RCC 7860 (cell line): ENCODE measurements at places on chromosomes 12 and 14.

DNA sequence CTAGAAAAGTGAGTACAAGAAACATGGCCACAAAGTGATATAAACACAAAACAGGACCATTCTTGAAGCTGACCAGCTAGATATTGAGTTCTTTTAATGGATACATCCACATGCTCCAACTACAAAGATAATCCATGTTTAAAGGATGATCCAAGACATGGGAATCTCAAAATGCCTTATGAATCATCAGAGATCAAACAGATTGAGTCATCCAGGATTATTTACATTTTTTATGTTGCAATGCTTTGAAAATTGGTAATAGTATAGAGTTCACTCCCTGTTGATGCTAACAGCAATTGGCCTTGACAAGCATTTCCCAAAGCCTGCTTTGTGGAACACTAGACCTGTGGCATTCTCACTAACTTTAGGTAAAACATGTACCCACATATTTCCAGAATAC lies 293.0 kb upstream of the TBX3 start:
- no peak for DNase-seq

DNA sequence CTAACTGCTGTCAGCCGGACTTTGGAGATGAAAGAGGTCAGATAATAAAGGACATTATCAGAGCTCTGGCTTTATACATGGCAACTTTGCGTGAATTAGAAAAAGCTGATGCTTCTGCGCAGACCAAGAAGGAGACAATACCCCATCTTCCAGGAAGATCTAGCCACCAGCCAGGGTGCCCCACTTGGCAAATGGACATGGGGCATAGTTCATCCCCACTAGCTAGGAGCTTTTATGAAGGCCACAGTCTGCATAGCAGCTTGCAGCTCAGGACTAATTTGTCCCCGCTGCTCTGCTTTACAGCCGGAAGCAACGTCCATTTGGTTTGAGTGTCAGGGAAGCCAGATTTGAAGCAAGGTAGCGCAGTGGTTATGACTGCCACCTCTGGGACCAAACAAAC lies 101.0 kb downstream of the TMEM132C start:
- DNase-seq: no peak

DNA sequence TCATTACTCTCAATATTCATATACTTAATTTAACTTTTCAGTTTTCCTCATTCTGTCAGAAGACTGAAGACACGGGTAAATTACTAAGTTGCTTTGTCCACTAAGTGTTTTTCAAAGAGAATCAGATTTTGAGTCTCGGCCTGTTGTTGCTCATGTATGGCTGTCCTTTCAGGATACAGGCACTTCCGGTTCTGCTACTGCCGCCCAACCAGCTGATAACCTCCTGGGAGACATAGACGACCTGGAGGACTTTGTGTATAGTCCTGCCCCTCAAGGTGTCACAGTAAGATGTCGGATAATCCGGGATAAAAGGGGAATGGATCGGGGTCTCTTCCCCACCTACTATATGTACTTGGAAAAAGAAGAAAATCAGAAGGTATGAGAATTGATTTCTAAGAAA lies 28.3 kb upstream of the TEAD4 start:
- DNase-seq: no peak

- DNase-seq: no peak
Measured at GRCh38 chr14:22047115-22047514, 373.5 kb upstream of the OR4E1 start.

DNA sequence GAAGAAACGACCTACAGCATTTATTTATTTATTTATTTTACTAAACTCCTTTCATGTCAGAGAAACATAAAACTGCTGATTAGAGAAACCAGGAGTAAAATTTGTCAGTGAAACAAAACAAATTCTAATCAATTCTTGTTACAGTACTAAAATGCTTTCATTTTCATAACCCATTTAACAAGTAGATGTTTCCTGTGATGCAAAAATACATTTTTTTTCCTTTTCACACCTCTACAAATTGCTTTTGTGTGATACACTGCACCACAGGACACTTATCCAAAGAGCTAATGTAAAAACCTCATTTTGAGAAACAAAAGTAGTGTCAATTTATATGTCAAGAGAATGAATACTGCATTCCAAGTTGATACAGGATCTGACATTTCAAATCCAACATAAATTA lies 155.1 kb downstream of the SYT1 start:
- DNase-seq: no peak

DNA sequence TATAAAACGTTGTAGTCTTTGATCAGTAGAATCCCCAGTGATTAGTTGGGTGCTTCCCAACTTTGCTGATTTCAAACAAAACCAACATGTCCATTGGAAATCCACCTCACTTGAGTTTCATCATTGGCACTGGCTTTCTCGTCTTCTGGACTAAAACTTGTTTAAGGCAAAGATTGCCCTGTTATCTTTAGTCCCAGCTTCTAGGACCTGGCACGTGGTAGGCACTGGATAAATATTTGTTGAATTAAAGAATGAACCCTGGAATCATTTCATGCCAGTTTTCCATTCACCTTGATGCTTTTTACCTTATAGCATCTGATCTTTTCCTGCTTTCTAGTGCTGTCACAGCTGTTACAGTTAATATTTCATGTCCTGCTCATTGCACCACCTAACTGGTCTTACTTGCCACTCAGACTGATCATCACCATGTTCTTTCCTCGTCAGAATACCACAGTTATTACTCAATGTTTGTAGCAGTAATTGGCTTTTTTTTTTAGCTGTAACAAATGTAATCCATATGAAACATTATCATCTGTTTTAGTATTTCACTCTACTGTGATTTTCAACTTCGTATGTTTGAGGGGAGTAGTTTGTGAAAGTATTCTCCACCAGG lies 7.3 kb upstream of the C12orf50 start:
- DNase-seq: no peak

DNA sequence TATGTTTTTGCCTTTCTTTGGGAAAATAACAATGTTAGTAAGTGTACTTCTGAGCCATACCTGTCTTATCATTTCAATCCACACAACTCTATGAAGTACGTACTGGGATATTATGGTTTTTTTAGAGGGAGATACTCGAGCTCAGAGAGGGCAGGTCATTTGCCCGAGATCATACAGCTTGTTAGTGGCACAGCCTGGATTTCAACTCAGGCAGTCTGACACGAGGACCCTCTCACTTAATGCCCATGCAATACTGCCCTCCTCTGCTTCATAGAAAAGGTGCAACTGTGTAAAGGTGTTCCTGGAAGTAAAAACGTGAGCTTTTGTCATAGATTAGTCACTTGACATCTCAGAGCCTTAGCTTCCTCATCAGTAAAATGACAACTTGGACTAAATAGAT lies 128.0 kb downstream of the NDUFA12 start:
- DNase-seq: peak; percentile 31

GRCh38 chr12:46217541-46218321 lies 51.1 kb downstream of the SLC38A1 start:
- no peak for DNase-seq

DNA sequence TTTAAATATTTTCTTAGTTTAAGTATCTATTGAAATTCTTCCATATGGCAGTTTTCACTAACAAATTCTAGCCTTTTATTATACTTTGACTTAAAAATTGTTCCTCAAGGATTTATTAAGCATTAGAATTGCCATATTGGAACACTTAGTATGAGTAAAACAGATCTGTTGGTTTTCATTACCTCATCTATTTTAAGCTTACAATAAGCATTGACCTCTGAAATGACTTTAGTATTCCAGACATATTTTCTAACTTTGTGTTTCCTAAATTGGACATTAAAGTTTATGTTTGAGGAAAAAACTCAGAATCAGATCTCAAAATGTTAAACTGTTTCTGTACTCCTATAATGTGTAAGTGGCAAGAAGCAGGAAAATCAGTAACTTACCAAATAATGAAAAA lies 48.4 kb downstream of the CSRP2 start:
- no peak for DNase-seq

- DNase-seq: no peak
Measured at GRCh38 chr12:91922674-91923073, 223.0 kb downstream of the BTG1 start.

- DNase-seq: no peak
Measured at GRCh38 chr12:128914908-128915563, 61.8 kb downstream of the GLT1D1 start.
